ENCODE measurements at places on chromosomes 11 and 22. TPM values are rescaled to one million over a fixed set of nuclear protein-coding genes. Genes with fewer than 3 reads are reported as not detected.
A peak's percentile ranks its signal among the peaks of the same experiment; 100 is the strongest.

DNA sequence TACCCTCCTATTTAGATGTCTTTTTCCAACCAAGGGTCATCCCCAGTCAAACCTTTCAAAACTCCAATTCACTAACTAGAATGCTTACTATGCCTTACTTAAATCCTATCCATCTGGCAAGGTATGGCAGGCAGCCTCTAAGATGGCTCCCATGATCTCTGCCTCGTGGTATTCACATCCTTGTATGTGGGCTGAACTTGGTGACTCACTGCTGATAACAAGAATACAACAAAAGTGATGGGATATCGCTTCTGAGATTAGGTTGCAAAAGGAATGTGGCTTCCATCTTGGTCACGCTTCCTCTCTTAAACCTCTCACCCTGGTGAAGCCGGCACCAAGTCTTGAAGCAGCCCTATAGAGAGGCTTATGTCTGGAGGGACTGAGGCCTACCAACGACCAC, 29.6 kb upstream of the UPB1 start:
- peak; percentile 80 for DNase-seq

DNA sequence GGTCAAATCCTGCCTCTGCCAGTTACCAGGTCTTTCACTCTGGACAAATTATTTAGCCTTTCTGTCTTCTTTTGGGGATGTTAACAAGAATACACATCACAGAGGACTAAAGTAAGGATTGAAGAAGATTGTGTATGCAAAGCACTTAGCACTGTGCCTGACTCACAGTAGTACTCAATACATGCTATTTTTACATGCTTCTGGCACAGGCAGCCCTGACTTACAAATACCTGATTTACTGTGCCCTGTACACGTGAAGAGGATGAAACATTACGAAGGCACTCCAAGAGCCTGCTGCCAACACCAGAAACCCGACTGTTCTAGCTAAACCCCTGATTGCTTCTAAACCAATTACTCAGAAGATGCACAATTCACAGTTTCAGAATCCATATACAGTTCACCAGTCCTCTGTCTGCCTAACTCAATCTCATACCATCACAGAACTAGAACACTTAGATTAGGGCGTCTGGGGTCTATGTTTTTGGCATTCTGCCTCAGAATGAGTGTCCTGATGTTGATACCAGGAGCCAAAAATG, 300.9 kb upstream of the DDI1 start:
- peak; percentile 23 for DNase-seq

DNA sequence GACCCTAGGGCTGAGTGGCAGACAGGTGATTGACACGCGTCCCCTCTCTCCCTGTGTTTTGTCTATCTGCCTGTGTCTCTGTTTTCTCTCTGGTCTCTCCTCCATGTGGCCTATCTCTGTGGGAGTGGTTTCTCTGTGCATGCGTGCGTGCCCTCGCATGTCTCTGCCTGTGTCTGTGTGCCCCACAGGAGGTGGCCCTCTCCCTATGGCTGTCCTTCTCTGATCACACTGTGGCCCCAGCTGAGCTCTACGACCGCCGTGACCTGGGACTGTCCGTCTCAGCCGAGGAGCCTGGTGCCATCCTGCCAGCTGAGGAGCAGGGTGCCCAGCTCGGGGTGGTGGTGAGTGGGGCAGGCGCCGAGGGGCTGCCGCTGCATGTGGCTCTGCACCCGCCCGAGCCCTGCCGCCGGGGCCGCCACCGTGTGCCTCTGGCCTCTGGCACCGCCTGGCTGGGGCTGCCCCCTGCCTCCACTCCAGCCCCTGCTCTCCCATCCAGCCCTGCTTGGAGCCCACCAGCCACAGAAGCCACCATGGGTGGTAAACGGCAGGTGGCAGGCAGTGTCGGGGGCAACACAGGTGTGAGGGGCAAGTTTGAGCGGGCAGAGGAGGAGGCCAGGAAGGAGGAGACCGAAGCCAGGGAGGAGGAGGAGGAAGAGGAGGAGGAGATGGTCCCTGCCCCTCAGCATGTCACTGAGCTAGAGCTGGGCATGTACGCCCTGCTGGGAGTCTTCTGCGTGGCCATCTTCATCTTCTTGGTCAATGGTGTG, 11.6 kb downstream of the TMEM132A start:
- DNase-seq = peak; percentile 25

GRCh38 chr11:75656044-75656727, 12.7 kb downstream of the MAP6 start:
- no peak for DNase-seq

GRCh38 chr11:121038648-121039409, 14.9 kb downstream of the TBCEL start:
- no peak for DNase-seq

- DNase-seq = no peak
Observed at GRCh38 chr11:73297702-73298101, 10.4 kb upstream of the ARHGEF17 start.

LRRC74B gene
- total RNA-seq = not detected

ZNRD2 gene
- total RNA-seq = 30.3 TPM

OR8K5 gene
- not detected for total RNA-seq

HTR3B gene
- total RNA-seq = not detected

LRRC56 gene
- 0.38 TPM for total RNA-seq

LRRC10B gene
- under 0.01 TPM for total RNA-seq

Measured in bronchial epithelial cell (primary cell).